ENCODE measurements at places on chromosomes 5 and 9. TPM values are rescaled to one million over a fixed set of nuclear protein-coding genes. Genes with fewer than 3 reads are reported as not detected.

- DNase-seq: no peak
Measured at GRCh38 chr5:125408448-125409233, 662.2 kb upstream of the ZNF608 start.

Gene ANGPTL2
- total RNA-seq: 7.7 TPM

- no peak for DNase-seq
Measured at GRCh38 chr5:156473269-156473908, 146.4 kb downstream of the SGCD start.

Gene FOXD4L6
- total RNA-seq: under 0.01 TPM

Gene POU4F3
- under 0.01 TPM for total RNA-seq

Gene MUSK
- not detected for total RNA-seq

Data from dermis microvascular lymphatic vessel endothelial cell (primary cell).